ENCODE measurements at places on chromosomes 2 and 18.

GRCh38 chr2:27960237-27960912 lies 69.8 kb downstream of the BABAM2 start:
- no peak for DNase-seq

DNA sequence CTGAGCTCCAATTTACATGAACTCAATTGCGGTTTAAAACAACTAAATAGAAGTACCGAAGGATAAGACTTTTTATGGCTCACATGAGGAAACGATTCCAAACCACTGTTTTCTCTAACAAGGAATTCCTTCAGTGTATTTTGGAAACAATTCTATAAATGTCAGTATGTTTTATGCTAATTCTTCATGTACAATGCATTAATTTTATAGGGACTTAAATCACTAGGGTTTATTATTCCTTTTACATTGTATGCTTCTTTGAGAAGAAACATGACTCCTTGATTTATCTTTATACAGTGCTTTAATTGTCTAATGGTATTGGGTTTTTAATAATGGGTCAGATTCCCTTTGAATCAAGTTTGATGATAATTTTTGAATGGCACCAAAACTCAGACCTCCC lies 566.8 kb downstream of the EPHA4 start:
- DNase-seq, result no peak

DNA sequence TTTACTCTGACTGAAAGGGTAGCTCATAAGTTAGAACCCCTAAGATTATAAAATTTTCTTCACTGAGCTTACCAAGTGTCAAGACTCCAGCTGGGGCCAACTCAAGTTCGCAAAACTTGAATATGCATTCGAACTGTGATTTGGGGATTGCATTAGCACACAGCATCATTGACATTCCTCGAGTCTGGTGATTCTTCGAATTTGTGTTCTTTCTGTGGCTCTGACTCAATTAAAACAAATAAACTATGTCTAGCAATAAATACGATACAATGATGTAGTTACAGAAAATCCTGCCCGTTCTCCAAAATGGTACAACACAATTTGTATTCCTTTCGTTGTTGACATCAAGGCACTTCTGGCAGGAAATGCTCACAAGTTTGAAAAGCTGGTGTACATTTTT lies 11.1 kb downstream of the CCL20 start:
- DNase-seq, result no peak

- no peak for DNase-seq
These were observed 459 bp upstream of the ESPNL start for GRCh38 chr2:238099714-238100048.

DNA sequence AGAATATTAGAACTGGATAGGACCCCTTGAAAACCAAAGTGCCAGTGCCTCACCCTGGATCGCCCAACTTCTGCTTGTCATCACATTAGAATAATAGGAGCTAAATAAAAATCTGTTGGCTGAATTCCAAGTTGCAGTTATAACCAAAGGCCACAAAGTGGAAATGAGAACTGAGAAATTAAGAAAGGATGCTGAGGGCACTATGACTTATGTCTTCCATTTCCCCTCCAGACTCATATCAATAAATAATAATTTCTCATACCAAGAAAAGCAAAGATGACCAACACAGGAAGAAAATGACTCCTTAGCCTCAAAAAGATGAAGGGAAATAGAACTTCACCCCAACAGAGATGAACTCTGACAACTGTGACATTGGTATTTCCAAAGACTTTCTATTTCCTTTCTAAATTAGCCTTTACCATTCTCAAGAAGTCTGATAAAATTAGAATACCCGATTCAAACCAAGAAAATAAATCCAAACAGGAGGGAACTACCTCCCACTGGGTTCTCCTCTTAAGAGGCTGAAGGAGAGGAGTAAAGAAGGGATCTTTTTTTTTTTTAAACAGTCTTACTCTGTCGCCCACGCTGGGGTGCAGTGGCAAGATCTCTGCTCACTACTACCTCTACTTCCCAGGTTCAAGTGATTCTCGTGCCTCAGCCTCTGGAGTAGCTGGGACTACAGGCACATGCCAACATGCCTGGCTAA lies 46.5 kb upstream of the EPG5 start:
- no peak for DNase-seq

- no peak for DNase-seq
These were observed 27.2 kb upstream of the STAT4 start for GRCh38 chr2:191177751-191178736.

DNA sequence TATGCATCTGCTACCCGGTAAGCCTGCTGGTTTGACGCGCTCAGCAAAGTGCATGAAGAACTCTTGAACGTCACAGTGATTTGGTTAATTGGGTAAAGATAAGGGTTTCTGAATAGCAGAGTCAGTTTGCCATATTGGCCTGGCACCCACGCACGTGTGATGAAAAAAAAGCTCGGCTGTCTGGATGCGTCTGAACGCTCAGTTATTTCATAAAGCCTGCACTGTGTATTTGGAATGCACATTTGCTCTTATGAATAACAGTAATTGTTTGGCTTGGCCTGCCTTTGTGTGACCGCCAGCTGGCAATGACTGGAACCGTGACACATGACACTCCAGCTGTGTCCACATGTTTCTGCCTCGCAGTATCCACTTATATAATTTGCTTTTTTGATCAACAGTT lies 129.2 kb upstream of the MEIS1 start:
- no peak for DNase-seq

GRCh38 chr2:7405861-7406715 lies 488.9 kb downstream of the RNF144A start:
- DNase-seq, result no peak

DNA sequence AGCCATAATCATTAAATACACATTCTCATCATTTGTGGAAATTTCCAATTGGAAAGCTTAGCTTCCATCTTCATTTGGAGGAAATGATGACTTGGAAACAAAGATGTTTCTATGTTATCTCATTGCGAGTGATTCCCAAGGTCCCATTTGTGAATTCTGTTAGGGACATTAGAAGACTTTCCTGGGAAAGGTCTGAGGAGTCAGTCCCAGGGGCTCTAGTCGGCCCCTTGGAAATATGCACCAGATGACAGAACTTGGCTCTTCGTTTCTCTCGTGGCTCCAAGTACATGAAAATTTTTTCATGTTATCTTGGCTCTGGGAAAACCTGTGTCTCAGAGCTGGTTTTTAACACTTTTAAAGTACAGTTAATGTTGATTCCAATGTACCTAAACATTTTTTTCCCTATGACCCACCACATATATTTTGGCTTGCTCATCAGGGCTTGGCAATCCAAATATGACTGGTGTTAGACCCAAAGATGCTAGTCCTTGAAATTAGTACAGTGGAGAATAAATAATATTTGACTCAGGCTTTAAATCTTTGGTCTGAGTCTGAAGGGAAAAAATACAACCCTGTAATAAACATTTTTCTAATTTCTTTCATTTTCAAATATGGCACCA lies 15.4 kb upstream of the CAVIN2 start:
- no peak for DNase-seq

- no peak for DNase-seq
These were observed 315.1 kb upstream of the EPAS1 start for GRCh38 chr2:45982096-45982495.

GRCh38 chr2:31066551-31066950 lies 71.7 kb downstream of the GALNT14 start:
- no peak for DNase-seq

DNA sequence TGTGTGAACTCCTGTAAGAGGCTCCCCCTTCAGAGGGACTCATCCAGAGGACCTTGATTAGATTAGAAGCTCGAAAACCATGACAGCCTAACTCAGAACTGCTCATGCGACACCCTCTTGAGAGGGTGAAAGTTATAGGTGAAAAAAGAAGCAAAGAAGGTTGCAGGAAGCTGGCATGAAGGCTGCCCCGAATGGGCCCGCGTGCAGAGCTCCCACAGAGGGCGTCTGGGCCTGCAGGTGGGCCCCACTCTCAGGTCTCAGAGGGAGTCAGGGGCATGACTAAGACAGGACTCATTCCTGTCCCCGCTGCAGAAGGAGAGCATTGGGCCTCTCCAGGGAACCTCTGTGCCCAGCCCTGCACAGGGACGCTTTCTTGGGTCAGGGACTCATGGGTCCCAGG lies 235.4 kb downstream of the EIPR1 start:
- no peak for DNase-seq

DNA sequence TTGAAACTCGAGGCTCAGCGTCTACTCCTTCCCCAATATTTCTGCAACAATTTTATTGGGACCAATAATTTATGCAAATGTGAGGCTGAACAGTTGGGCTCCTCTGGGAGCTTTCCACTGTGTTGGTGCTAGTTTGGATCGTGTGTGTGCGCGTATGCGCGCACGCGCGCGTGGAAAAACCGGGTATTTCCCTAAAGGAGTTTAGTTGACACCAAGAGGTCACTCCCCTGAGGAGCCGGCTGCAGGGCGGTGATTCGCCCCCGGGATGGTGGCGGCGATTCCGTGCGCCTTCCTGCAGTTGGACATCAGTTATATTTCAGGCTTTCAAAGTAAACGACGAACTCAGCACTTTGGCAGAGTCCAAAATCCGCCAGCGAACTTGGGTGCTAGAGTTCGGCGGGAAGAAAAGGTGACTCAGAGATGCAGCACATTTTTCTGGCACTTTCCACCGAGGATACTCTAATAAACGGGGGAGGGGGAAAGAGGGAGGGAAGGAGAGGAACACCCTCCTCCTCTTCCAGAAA lies 186.5 kb upstream of the FANCL start:
- DNase-seq, result no peak

DNA sequence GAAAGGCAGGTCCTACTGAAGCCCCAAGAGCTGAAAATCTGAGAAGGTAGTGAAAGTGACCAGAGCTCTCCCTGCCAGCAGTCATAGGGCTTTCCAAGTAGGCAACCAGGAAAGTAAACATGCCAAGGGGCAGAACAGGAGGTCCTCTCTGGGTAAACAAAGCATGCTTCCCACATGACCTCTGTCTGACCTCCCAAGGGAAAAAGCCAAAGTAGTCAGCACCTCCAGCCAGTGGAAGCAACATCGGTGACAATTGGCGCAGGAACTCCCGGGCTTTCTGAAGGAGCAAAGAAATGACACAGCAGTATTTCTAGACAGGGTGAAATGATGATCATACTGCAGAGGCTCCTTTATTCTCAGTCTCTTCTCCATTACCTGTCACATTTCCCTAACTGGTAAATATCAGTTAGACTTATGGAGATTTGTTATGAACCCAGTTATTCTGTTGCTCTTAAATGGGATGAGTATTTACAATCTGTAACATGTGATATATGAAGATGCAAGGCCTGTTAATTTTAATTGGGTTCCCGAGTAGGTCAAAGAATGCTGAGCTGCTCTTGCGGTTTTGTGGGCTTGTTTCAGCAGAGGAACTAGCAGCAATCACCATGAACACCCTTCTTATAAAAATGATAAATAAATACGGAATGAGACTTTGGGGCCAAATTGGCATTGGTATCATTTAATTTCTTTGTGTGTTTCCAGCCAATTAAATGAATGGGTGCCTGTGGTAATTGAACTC lies 321.0 kb downstream of the RND3 start:
- no peak for DNase-seq

- DNase-seq, result no peak
These were observed 126.6 kb downstream of the ZFP36L2 start for GRCh38 chr2:43099797-43100196.

DNA sequence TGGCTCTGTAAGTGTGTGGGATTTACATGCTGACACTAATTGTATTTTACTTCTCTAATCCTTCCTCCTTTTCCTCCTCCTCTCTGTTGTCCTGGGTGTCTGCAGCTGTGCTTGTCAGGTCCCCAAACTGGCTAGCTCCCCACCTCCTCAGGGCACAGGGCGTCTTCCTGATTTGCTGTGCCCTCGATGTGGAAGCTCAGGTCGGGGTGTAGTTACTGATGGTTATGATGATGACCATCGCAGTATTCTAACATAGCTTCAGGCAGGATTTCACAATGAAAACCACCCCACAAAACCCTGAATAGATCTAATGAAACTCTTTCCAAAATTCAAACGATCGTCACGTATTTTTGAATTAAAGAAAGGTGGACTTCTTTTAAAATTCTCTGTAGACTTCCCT lies 428.4 kb downstream of the TGIF1 start:
- no peak for DNase-seq

DNA sequence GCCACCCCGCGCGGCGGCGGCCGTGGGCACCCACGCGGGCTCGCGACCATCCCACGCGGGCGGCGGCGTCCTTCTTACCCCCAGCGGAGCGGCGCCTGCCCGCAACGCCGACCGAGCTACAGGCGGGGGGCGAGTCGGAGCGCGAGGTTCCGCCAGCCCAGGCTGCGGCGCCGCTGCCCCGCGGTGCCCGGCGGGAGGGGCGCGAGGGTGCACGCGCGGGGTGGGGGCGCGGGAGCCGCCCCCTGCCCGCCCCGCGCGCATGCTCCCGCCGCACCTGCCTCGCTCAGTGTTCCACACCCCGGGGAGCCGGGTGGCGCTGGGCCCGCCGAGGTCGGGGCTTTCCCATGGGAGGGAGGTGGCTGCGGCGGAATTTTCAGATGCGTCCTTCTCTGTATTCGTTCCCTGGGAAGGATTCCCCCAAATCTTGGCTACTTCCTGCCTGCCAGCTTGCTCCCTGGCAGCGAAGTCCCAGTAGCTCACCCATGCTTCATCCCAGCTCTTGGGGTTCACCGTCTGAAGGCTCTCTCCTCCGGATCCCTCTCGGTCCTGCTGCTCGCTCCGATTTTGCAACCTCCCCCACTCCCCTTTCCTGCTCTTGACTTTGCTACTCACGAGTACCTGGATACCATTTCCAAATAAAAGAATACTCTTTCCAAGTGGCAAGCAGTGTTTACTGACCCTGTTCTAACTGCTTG lies at the start of gene L3MBTL4:
L3MBTL4 (minus strand) TSS at position 189 of the 695 bp plus-strand sequence. CDS start 103,286 bp downstream, outside the sequence.
- DNase-seq, result no peak

- DNase-seq, result no peak
These were observed 135.3 kb upstream of the GLI2 start for GRCh38 chr2:120600335-120600734.

- no peak for DNase-seq
These were observed 126.0 kb downstream of the PIGN start for GRCh38 chr18:62060820-62061219.

- no peak for DNase-seq
These were observed 51.1 kb downstream of the COLEC12 start for GRCh38 chr18:449374-449773.

GRCh38 chr2:98583816-98584618 lies 24.3 kb downstream of the COA5 start:
- no peak for DNase-seq

DNA sequence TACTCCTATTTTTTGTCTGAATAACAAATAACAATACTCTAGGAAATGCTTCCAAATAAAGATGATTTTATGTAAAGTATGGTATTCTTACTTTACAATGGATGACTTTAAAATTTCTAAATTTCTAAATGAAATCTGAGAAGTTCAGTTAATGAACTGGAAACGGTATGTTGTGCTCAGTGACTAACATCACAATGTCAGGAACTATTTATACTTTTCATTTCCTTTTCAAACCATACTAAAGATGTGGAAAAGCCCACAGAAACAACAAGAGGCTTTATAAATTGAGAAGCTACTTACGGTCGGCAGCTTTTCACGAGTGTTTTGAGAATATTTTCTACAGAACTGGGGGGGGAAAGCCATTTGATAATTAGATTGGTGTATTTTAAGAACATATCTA lies 31.1 kb downstream of the PSME4 start:
- no peak for DNase-seq

All from stimulated activated CD4-positive, alpha-beta T cell treated with anti-CD3 and anti-CD28 coated beads, Interleukin-15, amount 100 ng/mL, for 48 hours (primary cell).